ENCODE measurements at places on chromosomes 13 and 19. TPM values are rescaled to one million over a fixed set of nuclear protein-coding genes. Genes with fewer than 3 reads are reported as not detected.

The CBARP gene
- total RNA-seq: 1.2 TPM

The LRRC8E gene
- total RNA-seq: 0.43 TPM

The CLEC4M gene
- total RNA-seq: 160 TPM

The PSG3 gene
- not detected for total RNA-seq

The NAPSA gene
- under 0.01 TPM for total RNA-seq

The ATXN8OS gene
- not detected for total RNA-seq

The TNFSF9 gene
- total RNA-seq: 0.17 TPM

The DCT gene
- not detected for total RNA-seq

The GGACT gene
- 3.9 TPM for total RNA-seq

The MUC16 gene
- not detected for total RNA-seq

The ATP13A1 gene
- total RNA-seq: 14.0 TPM

The TINCR gene
- total RNA-seq: not detected

The RNF113B gene
- not detected for total RNA-seq

The POP4 gene
- total RNA-seq: 55.8 TPM

The ZNF667 gene
- 2.1 TPM for total RNA-seq

The STARD13 gene
- total RNA-seq: 38.0 TPM

The ZNF329 gene
- 8.7 TPM for total RNA-seq

The CYP2F1 gene
- total RNA-seq: not detected

The CPT1C gene
- 11.8 TPM for total RNA-seq

The FPR1 gene
- total RNA-seq: not detected

The TMIGD2 gene
- total RNA-seq: not detected

The KIR2DL3 gene
- not detected for total RNA-seq

All from dermis lymphatic vessel endothelial cell (primary cell).